ENCODE measurements at places on chromosomes 1 and 21.

DNA sequence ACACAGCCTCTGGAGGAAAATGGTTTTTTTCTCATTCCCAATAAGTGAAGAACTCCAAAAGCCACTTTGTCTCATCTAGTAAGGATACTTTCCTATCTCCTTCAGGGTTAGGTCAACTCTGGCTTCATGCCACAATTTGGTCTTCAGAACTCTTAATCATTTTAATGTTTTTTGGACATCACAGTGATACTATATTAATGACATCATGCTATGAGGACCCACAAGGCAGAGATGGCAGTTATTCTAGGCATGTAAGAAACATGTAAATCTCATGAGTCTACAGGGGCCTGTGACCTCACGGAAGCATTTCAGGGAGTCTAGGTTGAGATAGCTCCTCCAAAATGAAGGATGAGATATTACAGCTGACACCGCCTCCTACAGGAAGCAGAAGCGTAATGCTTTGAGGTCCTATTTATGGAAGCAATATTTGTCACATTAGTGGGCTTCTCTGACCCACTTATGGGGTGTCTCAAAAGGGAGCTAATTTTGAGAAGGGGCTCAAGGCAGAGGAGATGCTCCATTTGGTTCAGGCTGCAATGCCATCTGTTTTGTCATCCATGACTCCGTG, 5.0 kb upstream of the GPR137B start:
- peak; percentile 23 for DNase-seq

DNA sequence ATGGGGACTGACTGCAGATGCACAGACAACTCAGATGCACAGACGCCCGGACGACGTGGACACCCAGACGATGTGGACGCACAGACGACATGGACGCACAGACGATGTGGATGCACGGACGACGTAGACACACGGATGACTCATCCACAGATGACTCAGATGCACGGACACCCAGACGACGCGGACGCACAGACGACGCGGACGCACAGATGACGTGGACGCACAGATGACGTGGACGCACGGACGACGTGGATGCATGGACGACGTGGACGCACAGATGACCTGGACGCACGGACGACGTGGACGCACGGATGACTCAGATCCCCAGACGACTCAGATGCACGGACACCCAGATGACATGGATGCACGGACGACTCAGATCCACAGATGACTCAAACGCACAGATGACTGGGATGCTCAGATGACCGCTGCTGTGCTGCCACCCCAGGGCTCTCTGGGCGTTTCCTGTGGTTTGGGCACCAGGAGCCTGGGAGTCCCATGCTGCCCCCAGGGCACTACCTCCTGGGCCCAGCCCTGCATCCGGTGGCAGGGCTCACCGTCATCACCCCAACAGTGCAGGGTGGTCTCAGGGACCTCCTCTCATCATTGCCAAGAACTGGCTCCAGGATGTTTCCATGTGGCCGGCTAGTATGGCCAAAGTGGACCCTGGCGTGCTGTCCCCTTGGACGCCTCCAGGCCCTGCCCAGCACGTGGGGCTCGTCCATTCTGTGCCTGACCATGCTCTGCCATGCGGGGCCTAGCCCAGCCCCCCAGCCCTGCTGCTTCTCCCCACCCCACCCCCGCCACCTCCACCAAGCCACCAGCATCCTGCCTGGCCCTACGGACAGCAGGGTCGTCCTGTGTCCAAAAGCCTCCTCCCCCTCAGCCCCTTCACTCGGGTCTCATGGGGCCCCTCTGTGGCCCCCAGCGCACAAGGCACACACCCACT, 14.0 kb downstream of the FAAP20 start:
- DNase-seq = no peak

DNA sequence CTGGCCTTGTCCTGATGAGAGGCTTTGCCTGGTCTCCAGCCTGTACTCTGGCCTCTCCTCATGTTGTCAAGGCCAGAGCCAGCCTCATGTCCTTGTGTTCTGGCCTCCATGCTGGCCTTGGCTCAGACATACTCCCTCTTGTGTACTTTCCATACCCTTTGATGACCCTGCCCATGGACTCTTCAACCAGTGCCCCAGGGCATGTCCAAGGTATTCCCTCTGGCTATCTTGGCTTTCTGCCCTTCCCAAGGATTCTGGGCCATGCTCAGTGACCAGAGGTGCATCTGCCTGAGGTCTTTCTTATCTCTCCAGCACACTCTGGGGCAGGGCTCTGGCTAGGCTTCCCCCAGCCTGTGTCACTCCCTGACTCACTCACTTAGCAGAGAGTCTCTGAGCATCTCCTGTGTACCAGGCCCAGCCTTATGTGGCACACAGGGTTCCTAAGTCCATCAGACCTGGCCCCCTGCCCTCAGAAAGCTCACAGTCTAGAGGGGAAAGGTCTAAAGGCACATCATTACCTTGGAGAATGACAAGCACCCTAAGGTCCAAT, 141.4 kb upstream of the GRIK3 start:
- no peak for DNase-seq

DNA sequence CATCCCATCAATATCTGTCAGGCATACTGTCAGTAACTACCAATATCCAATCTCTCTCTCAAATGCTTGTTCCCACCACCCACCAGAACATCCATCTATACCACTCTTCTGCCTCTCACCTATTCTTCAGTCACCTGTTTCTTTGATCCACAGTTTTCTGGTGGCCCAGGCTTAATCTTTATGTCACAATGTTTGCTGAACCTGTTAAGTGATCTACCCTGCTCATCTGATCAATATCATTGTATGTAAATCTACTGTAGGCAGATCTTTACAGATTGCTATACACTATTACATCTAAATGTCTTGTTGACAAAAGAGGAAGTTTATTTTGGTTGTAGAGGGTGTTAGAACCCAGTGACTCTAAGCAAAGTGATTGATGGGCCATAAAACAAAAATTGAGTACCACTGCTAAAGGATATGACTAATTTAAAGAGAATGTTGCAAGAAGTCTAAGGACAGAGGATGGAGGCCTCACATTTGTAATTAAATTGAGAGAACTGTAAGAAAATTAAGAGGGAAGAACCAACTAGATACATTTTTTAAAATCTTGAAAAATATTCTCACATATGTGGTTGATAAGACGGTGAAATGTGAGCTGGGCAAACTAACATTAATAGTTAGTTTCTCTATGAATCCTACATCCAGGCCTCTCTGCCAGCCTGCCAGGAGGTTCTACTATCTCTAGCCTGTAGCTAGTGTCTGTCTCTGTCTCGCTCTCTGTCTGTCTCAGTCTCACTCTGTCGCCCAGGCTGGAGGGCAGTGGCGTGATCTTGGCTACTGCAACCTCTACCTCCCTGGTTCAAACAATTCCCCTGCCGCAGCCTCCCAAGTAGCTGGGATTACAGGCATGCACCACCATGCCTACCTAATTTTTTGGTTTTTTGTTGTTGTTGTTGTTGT, 34.1 kb downstream of the EGLN1 start:
- DNase-seq = no peak

- no peak for DNase-seq
Observed at GRCh38 chr1:72366466-72366865, 84.1 kb upstream of the NEGR1 start.

- DNase-seq = no peak
Observed at GRCh38 chr1:145979746-145980456, 15.4 kb downstream of the POLR3GL start.

- peak; percentile 53 for DNase-seq
Observed at GRCh38 chr1:11550664-11551283, 71.8 kb downstream of the DISP3 start.

- DNase-seq = no peak
Observed at GRCh38 chr1:184310157-184310819, 76.5 kb upstream of the C1orf21 start.

- no peak for DNase-seq
Observed at GRCh38 chr1:56447823-56448222, 131.5 kb downstream of the PLPP3 start.

Measured in A549 (cell line).